Glutamatergic neuron (in vitro differentiated cells): ENCODE measurements at places on chromosomes 5 and 9.

DNA sequence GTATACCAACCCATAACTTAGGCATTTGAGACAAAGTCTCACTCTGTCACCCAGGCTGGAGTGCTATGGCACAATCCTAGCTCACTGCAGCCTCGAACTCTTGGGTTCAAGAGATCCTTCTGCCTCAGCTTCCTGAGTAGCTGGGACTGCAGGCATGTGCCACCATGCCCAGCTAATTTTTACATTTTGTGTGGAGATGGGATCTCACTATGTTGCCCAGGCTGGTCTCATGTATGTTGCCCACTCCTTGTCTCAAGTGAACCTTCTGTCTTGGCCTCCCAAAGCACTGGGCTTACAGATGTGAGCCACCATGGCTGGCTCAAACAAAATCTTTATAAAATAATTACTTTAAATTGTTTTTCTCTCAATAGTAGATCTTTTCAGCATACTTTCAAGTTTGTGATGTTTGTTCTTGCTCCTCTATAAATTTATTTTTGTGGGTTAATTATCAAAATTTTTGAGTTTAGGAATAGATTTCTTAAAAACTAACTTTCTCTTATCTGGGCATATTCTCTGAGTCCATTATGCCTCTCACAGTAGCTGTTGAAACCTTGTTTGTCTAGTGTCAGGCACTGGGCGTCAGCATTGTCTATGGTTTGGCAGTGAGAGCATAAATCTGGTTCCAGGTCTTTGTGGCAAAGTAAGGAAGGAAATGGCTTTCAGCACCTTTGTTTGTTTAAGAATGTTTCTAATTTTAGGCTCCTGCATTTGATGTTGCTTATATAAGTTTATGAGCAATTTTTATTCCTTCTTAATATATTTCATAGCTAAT, 38.7 kb downstream of the NLN start:
- DNase-seq = no peak

DNA sequence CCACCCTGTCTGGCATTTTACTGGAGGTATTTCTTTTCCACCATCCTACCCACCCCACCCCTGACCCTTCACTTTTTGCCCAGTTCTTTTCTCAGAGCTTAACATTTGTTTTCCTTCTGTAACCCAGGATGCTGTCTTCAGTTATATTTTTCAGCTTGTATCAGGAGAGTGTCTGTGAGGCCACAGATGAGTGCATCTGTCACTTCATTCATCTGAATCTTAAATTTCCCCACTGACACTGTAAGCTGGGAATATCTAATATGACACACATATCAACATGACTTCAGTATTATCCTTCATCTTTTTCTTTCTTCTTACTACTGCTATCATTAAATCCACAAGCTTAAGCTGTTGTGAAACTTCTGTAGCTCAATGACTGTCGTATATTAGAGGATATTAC, 4.9 kb downstream of the MARCHF3 start:
- no peak for DNase-seq

- peak; percentile 58 for DNase-seq
Observed at GRCh38 chr5:176542596-176543427, 5.6 kb upstream of the RNF44 start.

DNA sequence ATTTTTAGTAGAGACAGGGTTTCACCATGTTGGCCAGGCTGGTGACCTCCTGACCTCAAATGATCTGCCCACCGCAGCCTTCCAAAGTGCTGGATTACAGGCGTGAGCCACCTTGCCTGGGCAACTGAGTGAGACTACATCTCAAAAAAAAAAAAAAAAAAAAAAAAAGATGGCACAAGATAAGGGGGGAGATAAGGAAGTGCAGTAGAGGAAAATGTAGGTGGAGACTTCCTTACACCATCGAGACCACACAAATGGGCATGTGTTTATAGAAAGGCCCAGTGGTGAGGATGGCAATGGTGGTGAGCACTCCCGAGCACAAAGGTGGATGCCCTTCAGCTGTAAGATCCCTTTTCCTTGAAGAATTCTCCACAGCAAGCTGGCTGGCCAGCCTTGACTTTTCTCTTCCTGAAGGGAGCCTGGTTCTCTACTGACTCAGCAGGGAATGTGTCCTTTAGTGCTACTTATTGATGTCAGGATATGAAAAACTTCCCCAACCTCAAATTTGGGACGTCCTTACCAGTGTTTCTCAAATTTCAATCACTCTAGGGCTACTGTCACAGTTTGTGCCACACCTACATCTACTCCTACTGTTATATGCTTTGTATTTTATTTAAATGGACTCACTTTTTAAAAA, 28.2 kb downstream of the ERGIC1 start:
- no peak for DNase-seq

DNA sequence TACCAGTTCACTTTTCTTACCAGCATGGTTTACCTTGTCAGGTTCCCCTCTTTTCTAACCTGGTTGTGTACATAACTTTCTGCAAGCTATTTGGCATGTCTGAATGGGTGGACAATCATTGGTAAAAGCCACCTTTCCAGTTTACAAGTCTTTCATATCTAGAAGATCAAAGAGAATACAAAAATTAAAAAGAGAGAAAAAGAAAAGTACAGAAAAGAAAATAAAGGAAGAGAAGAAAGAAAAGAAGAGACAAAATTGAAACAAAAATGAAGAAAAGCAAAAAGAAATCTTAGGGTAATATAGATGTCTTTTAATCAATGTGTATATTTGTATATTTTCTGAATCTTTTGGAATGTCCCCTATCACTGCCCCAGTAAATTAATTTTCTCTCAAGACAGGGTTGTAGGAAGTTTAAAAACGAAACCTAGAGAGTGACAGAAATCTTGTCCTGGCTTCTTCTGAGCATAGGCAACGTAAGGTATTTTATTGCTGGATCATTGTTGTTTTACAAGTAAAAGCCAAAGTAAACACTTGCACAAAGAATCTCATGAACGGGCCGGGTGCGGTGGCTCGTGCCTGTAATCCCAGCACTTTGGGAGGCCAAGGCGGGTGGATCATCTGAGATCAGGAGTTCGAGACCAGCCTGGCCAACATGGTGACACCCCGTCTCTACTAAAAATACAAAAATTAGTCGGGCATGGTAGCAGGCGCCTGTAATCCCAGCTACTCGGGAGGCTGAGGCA, 98.7 kb upstream of the IFNE start:
- no peak for DNase-seq

DNA sequence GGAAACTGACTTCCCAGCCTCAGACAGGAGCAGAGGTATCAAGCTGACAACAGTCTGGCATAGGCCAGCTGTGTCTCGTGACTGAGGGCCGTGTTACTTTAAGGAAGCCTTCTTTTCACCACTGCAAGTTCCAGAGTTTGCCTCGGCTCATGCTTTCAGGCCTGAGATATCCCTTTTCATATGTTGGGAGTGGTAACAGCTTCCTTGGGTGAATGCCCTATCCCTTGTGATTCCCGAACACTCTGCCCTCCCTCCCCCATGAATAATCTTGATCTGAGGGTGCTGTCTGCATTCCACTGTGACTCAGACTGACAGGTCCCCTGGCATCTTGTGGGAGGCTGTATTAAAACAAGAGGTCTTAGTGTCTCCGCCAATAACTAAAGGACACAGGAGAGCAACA, 49.7 kb upstream of the ARL15 start:
- no peak for DNase-seq

DNA sequence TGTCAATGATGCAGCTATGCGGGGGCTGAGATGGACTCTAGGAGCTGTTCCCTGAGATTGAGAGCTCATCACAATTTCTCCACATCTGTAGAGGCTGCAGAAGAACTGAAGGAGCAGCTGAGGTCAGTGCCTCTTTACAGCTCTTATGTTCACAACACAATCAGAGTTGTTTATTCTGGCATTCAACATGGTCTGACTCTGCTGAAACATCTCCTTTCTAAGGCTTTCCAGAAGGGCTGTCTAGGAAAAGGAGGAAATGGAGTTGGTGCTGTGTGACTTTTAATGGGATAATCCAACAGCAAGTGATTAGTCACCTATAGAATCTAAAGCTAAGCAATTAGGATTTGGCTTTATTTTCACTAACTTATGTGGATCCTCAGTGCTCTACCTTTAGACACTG, 6.0 kb downstream of the POU5F2 start:
- DNase-seq = no peak

DNA sequence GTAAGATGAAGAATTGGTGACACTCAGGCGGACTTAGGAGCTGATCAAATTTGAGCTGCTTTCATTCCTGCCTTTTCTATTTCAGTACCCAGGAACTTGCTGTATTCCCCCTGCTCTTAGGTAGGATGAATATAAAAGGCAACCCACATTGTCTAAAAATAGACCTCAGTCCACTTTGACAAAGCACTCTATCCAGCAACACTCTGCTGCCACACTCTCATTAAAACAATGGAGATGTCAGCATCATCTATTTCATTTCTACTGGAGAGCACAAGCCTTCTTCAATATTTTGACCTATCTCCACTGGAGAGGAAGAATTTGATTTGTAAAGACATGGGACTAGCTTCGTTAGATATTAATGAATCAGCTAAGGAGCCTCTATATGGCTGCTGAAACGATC, 468.4 kb downstream of the PTPRD start:
- no peak for DNase-seq

DNA sequence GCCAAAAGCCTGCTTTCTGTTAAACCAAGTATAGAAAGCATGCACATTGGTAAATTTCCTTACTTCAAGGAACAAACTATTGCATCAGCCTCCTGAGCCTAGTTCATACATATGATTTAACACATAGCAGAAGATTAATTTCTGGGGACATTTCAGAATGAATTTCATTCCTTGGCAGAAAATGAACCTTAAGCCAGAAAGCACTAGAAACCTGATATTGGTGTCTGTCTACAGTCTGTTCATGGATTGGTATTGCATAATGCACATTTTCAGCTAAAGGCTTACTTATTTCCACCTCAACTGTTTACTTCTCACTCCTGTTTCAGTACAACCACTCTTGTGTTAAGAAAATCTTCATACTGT, 1471.8 kb upstream of the NUDT12 start:
- no peak for DNase-seq

DNA sequence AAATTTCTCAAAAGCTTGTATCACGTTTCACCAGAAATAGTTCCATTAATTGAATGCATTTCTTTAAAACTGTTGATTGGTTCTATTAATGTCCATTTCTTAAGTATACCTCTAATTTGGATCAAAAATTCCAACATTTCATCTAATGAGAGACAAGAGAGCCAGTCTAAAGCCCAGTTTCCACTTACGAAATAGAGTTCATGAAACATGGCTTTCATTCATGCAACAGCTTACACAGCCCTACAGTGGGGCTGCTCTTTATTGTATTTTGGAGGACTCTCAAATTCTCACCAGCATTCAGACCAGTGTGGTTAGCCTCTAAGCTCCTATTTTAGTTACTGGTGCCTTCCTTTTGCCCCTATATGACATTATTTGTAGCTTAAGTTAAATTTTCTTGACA, 566.9 kb upstream of the RGMB start:
- DNase-seq = no peak

GRCh38 chr5:14869233-14869632, 2.3 kb downstream of the ANKH start:
- DNase-seq = no peak
